ENCODE measurements at places on chromosomes 6 and 20. TPM values are rescaled to one million over a fixed set of nuclear protein-coding genes. Genes with fewer than 3 reads are reported as not detected.

GRCh38 chr6:34154668-34155447, 9.0 kb upstream of the GRM4 start:
- DNase-seq, result peak; percentile 29

GRCh38 chr6:45718871-45719270, 296.8 kb downstream of the CLIC5 start:
- DNase-seq, result no peak

- no peak for DNase-seq
Observed at GRCh38 chr6:152952866-152953509, 29.9 kb downstream of the FBXO5 start.

- DNase-seq, result no peak
Observed at GRCh38 chr20:1628621-1629020, 8.8 kb upstream of the SIRPB1 start.

GRCh38 chr6:135236732-135237131, 55.6 kb downstream of the MYB start:
- DNase-seq, result no peak

DNA sequence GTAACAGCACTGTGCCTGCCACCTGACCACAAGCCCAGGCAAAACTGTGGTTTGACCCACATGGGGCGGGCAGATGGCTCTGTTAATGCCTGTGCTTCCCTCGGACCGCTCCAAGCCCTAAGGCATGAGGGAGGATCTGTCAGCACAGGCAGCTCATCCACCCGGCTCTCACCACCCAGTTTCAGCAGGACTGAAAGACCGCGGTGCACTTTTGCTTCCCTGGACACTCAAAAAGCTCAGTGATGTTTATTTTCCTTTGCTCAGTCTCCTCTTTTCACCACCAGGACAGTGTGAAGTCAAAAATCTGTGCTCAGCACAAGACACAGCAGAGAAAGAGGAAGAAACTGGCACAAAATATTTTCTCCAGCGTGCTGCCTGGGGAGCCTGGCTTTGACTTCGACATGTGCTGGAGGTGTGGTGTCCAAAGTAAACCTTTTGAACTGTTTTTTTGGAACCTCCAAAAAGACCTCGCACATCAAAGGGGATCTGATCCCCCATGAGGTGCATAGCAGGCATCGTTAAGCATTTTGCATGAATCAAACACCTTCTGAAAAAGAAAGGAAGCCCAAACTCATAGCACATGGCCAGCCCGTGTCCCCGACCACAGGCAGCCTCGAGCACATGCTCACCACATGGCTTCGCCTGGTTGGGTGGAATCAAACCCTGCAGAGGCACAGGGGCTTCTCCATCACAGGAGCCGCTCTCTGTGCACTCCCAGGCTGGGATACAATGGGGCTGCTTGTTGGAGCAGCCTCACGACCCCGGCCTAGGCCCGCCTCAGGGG, 441.7 kb upstream of the JARID2 start:
- peak; percentile 16 for DNase-seq

- no peak for DNase-seq
Observed at GRCh38 chr20:61387204-61387953, 135.3 kb downstream of the CDH4 start.

The RTF2 gene
- 79.2 TPM for total RNA-seq

The GINS1 gene
- total RNA-seq, result 1.4 TPM

The CD93 gene
- 38.4 TPM for total RNA-seq

The SLC17A3 gene
- 0.29 TPM for total RNA-seq

The TINAG gene
- total RNA-seq, result 8.8 TPM

The ULBP3 gene
- 2.5 TPM for total RNA-seq

The STAU1 gene
- total RNA-seq, result 111 TPM

The PTP4A1 gene
- total RNA-seq, result 64.5 TPM

The RSPO3 gene
- total RNA-seq, result 3.4 TPM

The AVP gene
- total RNA-seq, result not detected

Measured in mucosa of gallbladder (tissue), 1 donor.